ENCODE measurements at places on chromosomes 5 and 9.

DNA sequence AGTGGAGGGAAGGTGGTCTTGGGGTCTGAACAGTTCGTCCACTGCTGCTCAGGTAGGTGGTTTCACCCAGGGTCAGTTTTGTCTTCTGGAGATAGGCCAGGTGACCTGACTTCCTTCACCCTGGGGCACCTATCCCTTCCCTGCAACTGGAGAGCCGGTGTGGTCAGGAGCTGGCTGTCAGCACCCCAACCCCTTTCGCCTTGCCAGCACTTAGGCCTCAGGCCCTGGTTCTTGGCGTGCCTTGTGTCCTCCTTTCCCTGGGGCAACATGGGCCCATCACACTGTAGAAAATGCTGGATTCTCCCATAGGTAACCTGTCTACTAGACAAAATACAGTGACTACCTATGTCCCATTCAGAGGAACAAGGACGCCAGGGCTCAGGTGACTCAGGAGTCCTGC, 13.1 kb downstream of the PROP1 start:
- DNase-seq: no peak

DNA sequence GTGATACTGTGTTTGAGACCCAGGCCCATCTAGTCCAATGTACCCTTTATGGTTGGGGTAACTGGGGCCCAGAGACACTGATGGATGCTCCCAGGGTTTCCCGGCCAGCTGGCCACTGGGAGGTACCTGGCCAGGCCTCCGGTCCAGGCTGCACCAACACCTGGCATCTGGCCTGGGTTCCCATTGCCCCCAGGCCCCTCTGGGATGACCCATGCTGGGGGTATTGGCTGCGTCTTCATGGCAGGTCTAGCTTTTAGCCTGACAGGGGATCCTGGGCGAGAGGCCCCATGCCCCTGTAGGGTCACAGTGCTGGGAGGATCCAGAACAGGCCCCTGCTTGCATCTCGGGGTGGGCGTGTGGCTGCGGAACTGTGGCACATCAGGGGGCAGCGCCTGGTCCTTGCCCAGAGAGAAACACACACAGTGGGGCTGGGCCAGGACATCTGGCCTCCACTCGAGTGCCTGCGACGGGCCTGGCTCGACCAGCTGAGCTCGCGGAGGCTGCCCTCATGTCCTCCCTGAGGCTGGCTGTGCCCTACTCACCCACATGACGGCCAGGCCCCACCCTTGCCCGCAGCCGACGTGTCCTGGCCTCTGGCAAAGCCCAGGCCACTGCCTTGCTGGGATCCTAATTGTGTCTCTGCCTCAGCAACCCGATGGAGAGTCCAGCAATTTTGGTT, 21.5 kb upstream of the COL5A1 start:
- no peak for DNase-seq

DNA sequence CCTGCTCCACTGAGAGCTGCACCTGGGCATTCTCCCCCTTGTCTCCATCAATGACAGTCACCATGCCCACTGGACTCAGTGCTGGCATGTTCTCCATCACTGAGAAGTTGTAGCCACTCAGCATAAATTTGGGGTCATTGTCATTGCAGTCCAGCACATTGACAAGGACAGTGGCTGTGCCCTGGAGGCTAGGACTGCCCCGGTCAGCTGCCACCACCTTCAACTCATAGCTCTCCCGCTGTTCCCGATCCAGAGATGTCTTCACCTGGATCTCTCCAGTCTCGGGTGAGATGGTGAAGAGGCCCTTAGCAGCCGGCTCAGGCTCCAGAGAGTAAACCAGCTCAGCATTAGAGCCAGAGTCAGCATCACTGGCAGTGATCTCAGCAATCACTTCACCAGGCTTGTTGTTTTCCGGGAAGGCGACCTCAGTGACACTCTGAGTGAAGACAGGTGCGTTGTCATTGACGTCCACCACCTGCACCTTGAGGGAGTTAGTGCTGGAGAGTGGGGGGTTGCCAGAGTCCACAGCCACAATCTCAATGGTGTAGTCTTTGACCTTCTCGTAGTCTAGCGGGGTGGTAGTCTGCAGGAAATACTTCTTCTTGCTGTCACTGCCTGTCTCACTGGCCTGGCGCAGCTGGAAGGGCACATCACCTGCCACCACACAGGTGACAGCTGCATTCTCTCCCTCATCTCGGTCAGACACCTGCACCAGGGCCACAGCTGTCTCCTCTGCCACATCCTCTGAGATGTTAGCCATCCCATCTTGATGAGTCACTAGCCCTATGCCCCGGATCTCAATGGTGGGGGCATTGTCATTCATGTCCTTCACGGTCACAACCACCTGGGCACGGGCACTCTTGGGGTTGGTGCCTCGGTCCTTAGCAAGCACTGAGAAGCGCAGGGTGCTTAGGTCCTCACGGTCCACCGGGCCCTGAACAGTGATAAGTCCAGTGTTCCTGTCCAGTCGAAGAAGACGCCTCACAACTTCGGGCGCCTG, 13.5 kb downstream of the PCDH1 start:
- no peak for DNase-seq

- no peak for DNase-seq
These were observed 78.8 kb downstream of the SLC1A1 start for GRCh38 chr9:4569101-4569500.

DNA sequence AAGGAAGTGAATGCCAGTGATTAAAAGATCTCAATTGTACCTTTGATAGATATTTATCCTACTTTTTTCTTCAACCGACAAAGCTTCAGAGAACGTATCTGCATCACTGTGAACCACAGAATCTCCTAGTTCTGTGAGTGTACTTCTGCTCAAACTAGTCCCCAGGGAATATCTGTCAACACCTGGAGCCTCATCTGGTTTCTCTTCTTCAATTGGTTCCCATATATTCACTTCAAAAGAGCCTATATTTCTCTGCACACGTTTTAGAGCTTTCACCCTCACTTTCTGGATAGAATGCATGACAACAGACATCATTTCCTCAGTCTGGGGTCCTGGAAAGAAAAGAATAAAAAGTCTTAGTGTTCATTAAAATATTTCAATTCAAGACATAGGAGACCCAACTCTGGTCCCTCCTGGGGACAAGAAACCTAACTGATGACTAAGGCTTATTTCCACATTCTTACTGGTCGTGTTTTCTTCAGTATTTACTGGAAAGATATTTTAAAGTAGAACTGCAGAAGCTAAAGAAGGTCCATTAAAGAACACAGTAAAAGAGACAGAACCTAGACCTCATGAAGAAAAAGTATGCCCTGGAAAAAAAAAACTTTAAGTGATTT, 64.3 kb downstream of the CPLANE1 start:
- no peak for DNase-seq

- no peak for DNase-seq
These were observed 145.9 kb downstream of the FANCC start for GRCh38 chr9:95171596-95171995.

DNA sequence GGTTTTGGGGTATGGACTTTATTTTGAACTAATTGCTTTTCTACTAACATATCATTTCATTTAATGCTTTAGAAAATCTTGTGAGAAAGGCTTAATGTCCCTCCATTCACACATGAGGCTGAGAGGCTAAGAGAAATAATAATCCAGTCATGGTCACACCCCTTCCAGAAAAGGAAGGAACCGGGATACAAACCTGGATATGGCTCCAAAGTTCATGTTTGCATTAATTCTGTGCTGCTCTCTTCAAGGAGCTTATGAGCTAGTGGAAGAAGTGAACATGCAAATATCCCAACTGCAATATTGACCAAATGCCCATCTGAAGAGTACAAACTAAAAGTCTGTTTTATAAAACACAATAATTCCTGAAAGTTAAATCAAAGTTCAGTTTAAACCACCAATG, 732.1 kb upstream of the RIOK2 start:
- DNase-seq: no peak

DNA sequence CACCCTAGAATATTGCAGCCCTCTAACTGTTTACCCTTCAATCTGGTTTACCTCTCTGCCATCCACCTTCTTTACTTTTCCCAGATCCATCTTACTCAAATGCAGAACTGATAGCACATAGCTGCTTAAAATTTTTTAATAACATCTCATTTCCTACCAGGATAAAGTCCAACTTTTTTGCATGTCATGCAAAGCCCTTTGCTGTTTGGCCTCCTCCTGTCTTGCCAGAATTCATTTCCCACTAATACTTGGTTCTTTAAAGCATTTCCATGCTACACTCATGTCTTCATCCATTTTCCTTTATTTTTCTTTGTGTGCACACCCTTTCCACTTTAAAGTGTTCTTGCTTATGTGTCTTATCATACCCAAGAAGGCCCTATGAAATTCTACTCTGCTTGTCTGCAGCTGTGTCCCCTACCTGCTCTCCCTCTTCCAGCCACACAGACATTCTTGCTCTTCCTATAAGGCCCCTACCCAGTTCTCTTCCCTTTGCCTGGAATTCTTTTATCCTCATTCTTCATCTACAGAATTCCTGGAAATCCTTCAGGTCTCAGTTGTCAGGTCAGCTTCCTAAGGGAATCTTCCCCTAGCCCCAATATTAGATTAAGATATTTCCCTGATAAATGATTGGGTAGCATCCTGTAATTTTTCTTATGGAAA, 50.3 kb downstream of the TLE4 start:
- no peak for DNase-seq

All from LHCN-M2 (cell line).